Mesendoderm (in vitro differentiated cells): ENCODE measurements at places on chromosomes 6 and 20.

- H3K27me3 ChIP-seq: no peaks in the 10 kb centered on the region
- H3K4me1 ChIP-seq: no peaks in the 10 kb centered on the region
- no peak for DNase-seq
- H3K27ac ChIP-seq: no peak overlapping the region
- H3K36me3 ChIP-seq: no peaks in the 10 kb centered on the region
Observed at GRCh38 chr6:139337830-139338229, 36.6 kb downstream of the CITED2 start.

- no peaks in the 10 kb centered on the region for H3K36me3 ChIP-seq
- no peak overlapping the region for H3K27ac ChIP-seq
- H3K27me3 ChIP-seq: no peaks in the 10 kb centered on the region
- no peak overlapping the region for H3K4me3 ChIP-seq
- no peak for DNase-seq
Observed at GRCh38 chr6:13934721-13935120, 10.0 kb downstream of the RNF182 start.

GRCh38 chr6:25359891-25360290 lies 80.7 kb downstream of the CARMIL1 start:
- H3K4me1 ChIP-seq: peaks cover 4% of the 10 kb centered on the region
- DNase-seq: no peak
- H3K27ac ChIP-seq: no peak overlapping the region
- no peaks in the 10 kb centered on the region for H3K36me3 ChIP-seq

GRCh38 chr6:56359201-56359899 lies 112.0 kb upstream of the COL21A1 start:
- H3K36me3 ChIP-seq: no peaks in the 10 kb centered on the region
- DNase-seq: peak; percentile 80
- no peaks in the 10 kb centered on the region for H3K4me1 ChIP-seq
- no peak overlapping the region for H3K27ac ChIP-seq
- no peaks in the 10 kb centered on the region for H3K27me3 ChIP-seq

DNA sequence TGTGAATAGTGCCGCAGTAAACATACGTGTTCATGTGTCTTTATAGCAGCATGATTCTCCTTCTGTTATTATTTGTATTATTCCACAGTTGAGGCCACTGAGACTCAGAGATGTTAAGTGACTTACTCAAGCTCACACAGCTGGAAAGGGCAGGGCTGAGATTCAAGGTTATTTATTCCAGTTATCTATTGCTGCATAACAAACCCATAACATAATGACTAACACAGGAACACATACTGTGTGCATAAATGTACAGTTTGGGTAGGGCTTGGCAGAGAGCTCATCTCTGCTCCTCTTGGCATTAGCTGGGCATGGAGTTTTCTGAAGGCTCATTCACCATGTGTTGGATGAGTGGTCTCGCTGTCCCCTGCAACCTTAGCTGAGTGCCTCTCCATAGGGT lies 68.8 kb downstream of the STK35 start:
- no peak overlapping the region for H3K4me3 ChIP-seq
- no peak for DNase-seq
- no peaks in the 10 kb centered on the region for H3K27me3 ChIP-seq
- no peaks in the 10 kb centered on the region for H3K4me1 ChIP-seq

DNA sequence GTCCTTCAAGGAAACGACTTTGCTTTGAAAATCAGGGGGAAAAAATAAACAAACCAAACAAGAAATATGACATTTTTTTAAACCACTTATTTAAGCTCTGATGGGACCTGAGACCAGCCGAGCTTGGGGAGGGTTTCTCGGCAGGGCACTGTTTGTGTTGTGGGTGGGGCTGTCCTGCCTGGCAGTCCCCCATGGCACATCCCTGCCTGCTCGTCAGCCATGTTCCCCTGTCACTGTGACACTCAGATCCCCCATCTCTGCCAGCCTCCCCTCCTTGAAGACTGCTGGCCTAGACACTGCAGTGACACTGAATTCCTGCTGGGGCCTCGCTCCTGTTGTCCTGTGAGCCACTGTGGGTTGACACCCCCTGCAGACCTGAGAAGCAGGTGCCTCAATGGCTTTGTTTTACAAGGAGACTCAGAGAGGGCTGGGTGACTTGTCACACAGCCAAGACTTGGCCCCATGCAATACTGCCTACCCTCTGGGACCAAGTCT lies 95.1 kb upstream of the PTPN1 start:
- no peak overlapping the region for H3K27ac ChIP-seq
- no peak overlapping the region for H3K4me3 ChIP-seq
- H3K27me3 ChIP-seq: no peaks in the 10 kb centered on the region
- no peak for DNase-seq

DNA sequence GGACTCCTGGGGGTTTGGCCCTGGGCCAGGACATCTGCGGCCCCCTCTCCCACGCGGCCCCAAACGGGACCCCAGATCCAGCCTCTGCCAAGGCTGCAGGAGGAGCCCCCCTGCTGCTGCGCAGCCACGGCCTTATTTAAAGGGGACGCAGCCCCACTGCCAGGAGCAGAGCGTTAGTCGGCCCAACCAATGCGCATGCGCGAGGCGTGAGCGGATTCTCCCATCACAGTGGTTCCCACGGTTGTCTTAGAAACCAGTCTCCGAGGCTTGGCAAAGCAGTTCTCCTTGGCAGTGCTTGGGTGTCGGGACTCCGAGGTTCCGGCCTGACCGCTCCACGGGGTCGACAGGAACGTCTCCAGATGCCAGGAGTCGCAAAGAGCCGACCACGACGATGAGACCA lies 288.3 kb upstream of the ZNF337 start:
- H3K27me3 ChIP-seq: no peaks in the 10 kb centered on the region
- no peak overlapping the region for H3K27ac ChIP-seq
- no peak overlapping the region for H3K4me3 ChIP-seq
- no peaks in the 10 kb centered on the region for H3K4me1 ChIP-seq
- H3K36me3 ChIP-seq: no peaks in the 10 kb centered on the region
- DNase-seq: no peak

- DNase-seq: no peak
- H3K27ac ChIP-seq: no peak overlapping the region
- H3K4me1 ChIP-seq: no peaks in the 10 kb centered on the region
Observed at GRCh38 chr20:10185741-10186558, 32.7 kb upstream of the SNAP25 start.

DNA sequence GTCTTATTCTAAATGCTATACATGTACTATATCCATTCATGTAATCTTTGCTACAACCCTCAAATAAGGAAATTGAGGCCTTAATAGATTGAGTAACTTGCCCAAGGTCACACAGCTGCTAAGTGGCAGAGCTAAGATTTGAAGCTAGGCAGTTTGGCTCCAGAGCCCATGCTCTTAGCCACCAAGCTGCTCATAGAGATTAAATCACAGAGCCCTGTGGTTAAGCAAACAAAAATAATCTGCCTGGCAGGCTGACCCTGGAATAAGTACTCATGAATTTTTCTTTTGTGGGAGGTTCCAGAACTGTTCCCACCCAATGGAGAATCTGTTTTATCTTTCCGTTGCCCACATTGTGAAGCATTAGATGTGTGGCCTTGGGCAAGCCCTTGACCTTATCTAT lies 7.4 kb downstream of the AAR2 start:
- no peak overlapping the region for H3K4me3 ChIP-seq
- H3K36me3 ChIP-seq: peaks cover 18% of the 10 kb centered on the region
- no peaks in the 10 kb centered on the region for H3K27me3 ChIP-seq
- no peaks in the 10 kb centered on the region for H3K4me1 ChIP-seq
- no peak overlapping the region for H3K27ac ChIP-seq
- no peak for DNase-seq

- no peaks in the 10 kb centered on the region for H3K36me3 ChIP-seq
Observed at GRCh38 chr20:1888796-1889463, 6.3 kb upstream of the SIRPA start.

DNA sequence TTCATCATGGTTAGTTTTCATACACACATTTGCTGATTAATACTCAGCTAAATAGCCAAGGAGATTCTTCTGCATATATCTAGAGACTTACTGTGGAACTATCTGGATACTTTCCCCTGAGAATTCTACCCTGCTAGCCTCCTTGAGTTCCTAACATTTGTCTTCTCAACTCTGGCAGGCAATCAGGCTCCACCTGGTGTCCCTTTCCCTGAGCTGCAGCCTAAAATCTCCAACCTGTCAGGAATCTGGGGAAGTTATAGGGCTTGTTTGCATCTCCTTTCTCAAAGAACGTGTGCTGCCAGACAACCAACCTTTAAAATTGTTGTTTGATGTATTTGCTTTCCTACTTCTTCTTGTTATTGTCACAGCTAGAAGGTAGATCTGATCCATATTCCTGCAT lies 73.4 kb downstream of the FUT9 start:
- H3K27ac ChIP-seq: no peak overlapping the region
- no peaks in the 10 kb centered on the region for H3K4me1 ChIP-seq
- H3K27me3 ChIP-seq: no peaks in the 10 kb centered on the region
- DNase-seq: peak; percentile 72
- no peak overlapping the region for H3K4me3 ChIP-seq
- H3K36me3 ChIP-seq: no peaks in the 10 kb centered on the region

DNA sequence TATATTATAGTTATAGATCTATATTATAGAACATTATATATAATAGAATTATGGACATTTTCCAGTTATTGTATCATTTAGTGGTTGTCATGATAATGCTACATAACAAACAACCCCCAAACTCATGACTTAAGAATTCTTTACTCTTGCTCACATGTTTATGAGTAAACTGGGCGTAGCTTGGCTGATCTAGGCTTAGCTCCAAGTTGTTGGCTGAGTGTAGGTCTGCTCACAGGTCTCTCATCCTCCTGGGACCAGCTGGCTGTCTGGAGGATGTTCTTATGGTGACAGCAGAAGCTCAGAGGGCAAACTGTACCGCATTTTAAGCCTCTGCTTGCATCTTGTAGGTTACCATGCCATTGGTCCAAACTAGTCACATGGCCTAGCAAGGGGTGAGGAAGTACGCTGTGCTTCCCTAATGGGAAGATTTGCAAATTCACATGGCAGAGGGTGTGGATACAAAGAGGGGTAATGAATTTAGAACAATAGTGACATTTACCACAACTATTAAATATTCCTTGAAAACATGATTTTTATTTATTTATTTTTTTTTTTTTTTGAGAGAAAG lies 34.2 kb downstream of the ARHGAP40 start:
- no peak for DNase-seq
- peaks cover 5% of the 10 kb centered on the region for H3K36me3 ChIP-seq
- no peak overlapping the region for H3K4me3 ChIP-seq
- H3K27ac ChIP-seq: no peak overlapping the region

DNA sequence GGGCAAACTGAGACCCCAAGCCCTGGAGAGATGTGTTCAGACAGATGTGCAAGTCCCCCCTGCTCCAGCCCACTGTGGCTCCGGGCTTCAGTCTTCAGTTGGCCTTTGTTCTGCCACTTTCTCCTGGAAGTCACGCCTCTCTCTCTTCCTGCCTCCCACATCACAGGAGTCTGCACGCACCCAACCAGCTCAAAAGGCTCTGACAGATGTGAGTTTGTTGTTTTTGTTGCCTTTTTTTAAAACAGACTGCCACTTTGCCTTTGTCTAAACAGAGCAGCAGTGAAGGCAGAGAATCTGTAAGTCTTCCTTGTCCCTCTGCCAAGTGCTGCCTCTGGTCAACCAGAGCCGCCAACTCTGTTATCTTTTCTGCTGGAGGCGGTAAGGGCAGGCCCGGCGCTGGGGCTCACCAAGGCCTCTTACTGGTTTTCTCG lies 149.7 kb downstream of the TFAP2C start:
- no peak overlapping the region for H3K4me3 ChIP-seq
- H3K36me3 ChIP-seq: no peaks in the 10 kb centered on the region
- peak; percentile 51 for DNase-seq
- H3K27ac ChIP-seq: no peak overlapping the region
- no peaks in the 10 kb centered on the region for H3K27me3 ChIP-seq
- H3K4me1 ChIP-seq: no peaks in the 10 kb centered on the region

DNA sequence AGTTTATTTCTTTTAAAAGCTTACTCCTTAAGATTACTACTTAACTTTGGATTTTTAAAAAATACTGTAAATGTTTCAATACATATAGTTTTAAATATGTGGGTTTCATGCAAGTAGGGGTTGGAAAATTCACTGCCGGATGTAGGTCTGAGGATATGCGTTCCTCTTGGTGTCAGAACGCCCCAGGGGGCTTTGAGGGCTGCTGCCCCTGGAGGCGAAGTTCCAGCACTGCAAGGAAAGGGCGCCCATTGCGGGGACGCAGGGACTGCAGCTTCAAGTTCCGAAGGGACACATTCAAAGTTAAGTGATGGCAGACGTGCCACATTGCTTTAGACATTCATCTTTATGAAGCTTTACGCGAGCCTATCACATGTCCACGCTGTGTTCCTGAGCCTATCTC lies 152.9 kb downstream of the SOD2 start:
- H3K4me1 ChIP-seq: no peaks in the 10 kb centered on the region
- no peaks in the 10 kb centered on the region for H3K36me3 ChIP-seq
- H3K27me3 ChIP-seq: no peaks in the 10 kb centered on the region
- peak; percentile 80 for DNase-seq

- no peak overlapping the region for H3K4me3 ChIP-seq
- H3K27me3 ChIP-seq: no peaks in the 10 kb centered on the region
- no peak for DNase-seq
- no peaks in the 10 kb centered on the region for H3K36me3 ChIP-seq
- no peak overlapping the region for H3K27ac ChIP-seq
Observed at GRCh38 chr6:134397676-134398075, 79.8 kb upstream of the SGK1 start.

GRCh38 chr6:57089265-57089664 lies 723 bp upstream of the ZNF451 start:
- peaks cover 1% of the 10 kb centered on the region for H3K4me1 ChIP-seq
- H3K27ac ChIP-seq: no peak overlapping the region
- no peaks in the 10 kb centered on the region for H3K27me3 ChIP-seq
- no peaks in the 10 kb centered on the region for H3K36me3 ChIP-seq
- no peak overlapping the region for H3K4me3 ChIP-seq
- no peak for DNase-seq

- DNase-seq: no peak
- no peaks in the 10 kb centered on the region for H3K4me1 ChIP-seq
- H3K4me3 ChIP-seq: no peak overlapping the region
- H3K36me3 ChIP-seq: peaks cover 3% of the 10 kb centered on the region
Observed at GRCh38 chr6:149079456-149079855, 238.1 kb upstream of the TAB2 start.

DNA sequence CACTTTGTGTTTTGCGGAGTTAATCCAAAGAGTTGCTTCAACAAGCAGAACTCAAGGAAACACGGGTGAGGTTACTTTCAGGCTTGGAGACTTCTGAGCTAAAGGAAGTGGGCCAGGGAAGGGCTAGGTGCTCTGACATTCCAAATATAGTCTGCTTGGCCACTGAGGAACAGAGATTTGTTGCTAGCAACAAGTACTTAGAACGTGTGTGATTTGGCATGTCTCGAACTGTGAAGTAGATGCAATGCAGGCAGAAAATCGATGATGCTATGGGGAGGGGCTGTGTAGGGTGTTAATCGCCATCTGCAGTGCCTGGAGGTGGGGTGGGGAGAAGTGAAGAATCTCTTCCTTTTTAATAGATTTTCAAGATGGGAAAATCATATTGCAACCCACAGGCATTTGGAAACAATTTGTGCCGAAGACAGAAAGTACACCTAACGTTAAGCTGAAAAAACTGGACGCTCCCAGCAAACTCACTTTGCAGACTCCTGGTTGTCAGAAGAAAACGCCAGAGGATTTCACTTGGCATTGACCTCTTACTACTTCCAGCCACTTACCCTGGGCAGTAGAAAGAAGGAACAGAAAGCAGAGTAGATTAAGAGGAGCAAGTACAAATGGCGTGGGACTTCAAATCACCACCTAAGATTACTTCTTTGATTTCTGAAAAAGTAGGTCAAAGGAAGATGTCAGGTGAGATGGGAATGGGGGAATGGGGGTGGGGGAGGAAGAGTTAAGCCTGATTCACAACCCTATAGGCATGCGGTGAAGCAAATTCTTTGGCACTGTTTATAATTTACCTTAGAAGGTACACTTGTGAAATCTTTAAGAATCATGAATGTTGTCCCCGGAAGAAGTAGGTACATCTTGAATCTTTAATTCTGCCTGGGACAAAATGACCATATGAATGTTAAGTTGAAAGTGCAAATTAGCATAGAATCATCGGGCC lies 314.1 kb downstream of the CD83 start:
- no peaks in the 10 kb centered on the region for H3K36me3 ChIP-seq
- no peaks in the 10 kb centered on the region for H3K4me1 ChIP-seq
- no peak overlapping the region for H3K27ac ChIP-seq
- peak; percentile 45 for DNase-seq
- no peak overlapping the region for H3K4me3 ChIP-seq
